ENCODE measurements at places on chromosomes 7 and 10.

DNA sequence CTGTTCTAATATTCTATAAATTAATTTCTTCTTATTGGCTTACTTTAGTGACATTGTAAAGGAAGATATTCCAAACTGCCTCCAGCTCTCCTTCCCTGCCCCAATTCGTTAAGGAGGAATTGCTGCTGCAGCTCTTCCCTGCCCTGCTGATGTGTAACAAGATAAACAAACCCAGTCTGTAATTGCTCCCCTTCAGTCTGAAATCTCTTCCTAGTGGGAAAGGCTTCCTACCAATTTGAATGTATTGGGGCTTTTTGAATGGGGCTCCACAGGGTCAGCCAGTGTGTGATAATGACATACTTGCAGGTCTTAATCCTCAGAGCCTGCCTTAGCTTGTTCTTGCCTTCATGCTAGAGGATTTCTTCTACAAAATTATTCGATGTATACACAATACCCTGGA is 849.9 kb upstream of the GHITM start:
- DNase-seq = no peak

DNA sequence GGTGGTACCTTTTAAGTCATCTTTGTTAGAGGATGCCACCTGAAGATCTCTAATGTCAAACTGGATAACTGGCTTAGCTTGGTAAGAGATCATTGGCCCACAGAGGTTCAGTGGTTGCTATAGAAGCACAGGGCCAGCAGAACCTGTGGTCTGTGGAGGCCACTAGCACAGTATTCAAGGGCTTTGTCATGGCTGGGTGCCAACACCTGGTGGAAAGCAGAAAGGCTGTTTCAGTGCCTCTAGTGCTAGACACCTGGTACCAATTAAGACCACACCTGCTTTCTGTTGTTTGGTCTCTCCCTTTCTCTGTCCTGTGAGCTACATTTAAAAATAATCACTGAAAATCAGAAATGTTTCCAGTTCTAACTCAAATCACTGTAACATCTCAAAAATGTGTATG is 10.0 kb upstream of the PCGF5 start:
- DNase-seq = no peak

- no peak for DNase-seq
Observed at GRCh38 chr10:6119423-6119822, 30.6 kb downstream of the RBM17 start.

GRCh38 chr7:154919344-154920225 is 83.3 kb downstream of the PAXIP1 start:
- DNase-seq = no peak

DNA sequence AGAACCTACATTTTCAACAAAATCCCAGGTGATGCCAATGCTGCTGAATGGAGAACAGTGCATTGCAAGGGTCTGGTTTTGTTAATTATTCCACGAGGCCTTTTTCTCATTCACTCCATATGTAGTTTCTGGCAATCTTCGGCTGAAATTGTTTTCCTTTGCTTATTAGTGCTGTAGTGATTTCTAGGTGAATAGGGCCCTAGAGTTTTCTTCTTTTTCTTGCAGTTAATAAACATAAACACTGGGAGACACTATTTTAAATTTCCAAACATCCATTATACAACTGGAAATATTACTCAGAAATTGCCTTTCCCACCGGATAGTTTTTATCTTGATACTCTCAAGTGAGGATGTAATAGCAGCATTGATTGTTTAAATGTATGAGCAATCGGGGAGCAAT is 435.6 kb downstream of the XPNPEP1 start:
- no peak for DNase-seq

- DNase-seq = no peak
Observed at GRCh38 chr7:44313016-44313415, 12.4 kb downstream of the CAMK2B start.

- no peak for DNase-seq
Observed at GRCh38 chr7:6420680-6421079, 27.1 kb downstream of the DAGLB start.

DNA sequence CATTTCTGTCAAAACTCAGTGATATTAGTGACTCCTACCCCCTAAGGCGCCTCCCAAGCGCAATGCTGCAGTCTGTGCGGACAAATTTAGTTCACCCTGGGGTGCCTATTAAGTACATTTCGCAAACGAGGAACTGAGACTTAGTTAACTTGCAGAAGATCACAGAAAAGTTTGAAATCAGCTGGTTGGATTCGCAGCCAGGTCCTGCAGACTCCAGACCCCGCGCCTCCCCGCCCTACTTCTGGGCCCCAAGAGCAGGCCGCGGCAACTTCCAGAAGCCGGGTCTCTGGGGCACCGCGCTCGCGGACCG is 588 bp downstream of the CYREN start:
- DNase-seq = no peak

GRCh38 chr10:72567421-72567820 is 58.5 kb downstream of the MICU1 start:
- DNase-seq = peak; percentile 13

DNA sequence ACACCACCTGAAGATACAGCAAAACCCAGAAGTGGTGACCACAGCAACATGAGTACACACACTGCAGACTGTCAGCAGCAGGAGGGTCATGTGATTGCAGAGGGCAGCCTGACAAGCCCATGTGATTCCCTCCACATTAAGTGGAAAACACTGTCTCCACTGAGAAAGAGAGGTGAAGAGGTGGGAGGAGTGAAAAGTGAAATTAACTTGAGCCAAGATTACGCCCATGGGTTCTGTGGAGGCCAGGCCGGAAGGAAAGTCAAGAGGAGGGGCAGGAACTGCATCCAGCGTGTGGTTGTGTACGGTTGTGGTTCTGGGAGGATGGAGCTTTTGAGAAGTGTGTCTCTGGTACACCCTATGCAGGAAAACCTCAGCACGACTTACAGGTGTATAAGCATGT is 138.5 kb downstream of the PLXNA4 start:
- DNase-seq = no peak

GRCh38 chr10:130177250-130177649 is 41.1 kb downstream of the GLRX3 start:
- DNase-seq = no peak

GRCh38 chr7:12941512-12941911 is 254.1 kb downstream of the ARL4A start:
- no peak for DNase-seq

DNA sequence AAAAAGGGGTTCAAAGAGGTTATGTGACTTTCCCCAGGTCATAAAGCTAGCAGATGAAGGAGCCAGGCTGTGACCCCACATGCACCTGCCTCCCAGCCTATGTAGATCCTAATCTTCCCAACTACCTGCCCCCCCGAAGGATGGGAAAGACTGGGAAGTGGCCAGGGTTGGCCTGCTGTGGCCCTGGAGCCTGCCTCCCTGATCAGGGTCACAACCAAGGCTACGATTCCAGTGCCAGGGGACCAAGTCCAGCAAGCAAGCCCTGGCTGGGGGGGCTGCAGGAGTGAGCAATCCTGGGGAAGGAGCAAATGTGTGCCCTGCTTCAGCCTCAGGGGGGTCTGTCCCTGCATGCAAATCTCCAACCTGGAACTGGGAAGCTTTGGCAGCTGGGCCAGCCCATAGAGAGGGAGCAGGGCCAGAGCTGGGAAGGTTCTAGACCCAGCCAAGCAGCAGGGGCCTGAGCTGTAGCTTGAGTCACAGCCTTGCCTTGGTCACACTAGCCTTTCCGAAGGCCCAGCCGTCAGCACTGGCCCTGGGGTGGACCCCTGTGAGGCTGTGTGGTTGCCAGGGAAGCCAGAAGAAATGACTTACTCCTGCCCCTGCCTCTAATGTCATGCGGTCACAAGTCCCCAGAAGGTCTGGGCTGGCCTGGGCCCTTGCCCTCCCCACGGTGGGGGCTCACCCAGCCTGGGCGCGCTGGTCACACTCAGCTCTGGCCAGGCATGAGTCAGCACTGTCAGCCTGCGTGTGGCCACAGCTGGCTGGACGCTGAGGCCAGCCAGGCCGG is 96.4 kb upstream of the ZMIZ1 start:
- peak; percentile 70 for DNase-seq

DNA sequence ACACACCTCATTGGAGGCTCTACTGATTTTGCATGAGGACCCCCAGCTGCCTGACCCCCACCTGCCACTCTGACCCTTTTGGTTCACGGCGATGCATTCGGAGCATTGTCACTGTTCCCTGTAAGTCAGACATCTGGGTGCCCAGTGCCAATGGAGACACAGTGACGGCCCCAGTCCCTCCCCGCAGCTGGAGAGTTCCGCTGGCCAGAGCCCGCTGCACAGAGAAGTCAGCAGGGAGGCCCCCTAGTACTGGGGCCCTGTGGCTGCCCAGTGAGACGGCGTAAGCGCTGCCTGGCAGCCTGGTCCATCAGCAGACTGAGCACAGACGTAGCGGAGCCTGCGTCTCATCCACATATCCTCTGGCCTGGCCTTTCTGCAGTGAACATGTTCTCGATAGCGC is 77.5 kb downstream of the NKX6-2 start:
- DNase-seq = no peak

- no peak for DNase-seq
Observed at GRCh38 chr7:126541406-126541805, 711.3 kb downstream of the GRM8 start.

GRCh38 chr7:2522780-2523433 is 3.3 kb downstream of the LFNG start:
- peak; percentile 79 for DNase-seq

GRCh38 chr7:1531263-1531978 is 919 bp downstream of the MAFK start:
- DNase-seq = peak; percentile 44

GRCh38 chr10:7007600-7008190 is 403.1 kb downstream of the SFMBT2 start:
- DNase-seq = no peak
